ENCODE measurements at places on chromosomes 3 and 15.

- DNase-seq, result no peak
Observed at GRCh38 chr3:38368238-38368637, 21.7 kb downstream of the XYLB start.

DNA sequence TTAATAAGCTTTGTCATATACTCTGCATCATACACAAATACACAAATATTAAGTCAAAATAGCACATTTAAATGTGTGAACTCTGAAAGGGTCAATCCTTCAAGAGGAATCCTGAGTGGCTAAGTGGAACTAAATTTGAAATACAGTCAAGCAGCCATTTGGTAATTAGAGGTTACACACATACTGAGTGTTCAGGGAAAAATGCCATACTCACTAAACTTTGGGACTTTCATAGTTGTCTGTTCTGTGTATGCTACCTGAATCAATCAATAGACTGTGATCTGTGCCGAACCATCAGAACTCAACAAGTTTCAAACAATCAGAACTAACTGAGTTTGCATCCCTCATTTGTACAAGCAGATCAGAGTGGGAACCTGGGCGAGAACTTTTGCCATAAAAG, 15.3 kb downstream of the ANKRD28 start:
- no peak for DNase-seq

DNA sequence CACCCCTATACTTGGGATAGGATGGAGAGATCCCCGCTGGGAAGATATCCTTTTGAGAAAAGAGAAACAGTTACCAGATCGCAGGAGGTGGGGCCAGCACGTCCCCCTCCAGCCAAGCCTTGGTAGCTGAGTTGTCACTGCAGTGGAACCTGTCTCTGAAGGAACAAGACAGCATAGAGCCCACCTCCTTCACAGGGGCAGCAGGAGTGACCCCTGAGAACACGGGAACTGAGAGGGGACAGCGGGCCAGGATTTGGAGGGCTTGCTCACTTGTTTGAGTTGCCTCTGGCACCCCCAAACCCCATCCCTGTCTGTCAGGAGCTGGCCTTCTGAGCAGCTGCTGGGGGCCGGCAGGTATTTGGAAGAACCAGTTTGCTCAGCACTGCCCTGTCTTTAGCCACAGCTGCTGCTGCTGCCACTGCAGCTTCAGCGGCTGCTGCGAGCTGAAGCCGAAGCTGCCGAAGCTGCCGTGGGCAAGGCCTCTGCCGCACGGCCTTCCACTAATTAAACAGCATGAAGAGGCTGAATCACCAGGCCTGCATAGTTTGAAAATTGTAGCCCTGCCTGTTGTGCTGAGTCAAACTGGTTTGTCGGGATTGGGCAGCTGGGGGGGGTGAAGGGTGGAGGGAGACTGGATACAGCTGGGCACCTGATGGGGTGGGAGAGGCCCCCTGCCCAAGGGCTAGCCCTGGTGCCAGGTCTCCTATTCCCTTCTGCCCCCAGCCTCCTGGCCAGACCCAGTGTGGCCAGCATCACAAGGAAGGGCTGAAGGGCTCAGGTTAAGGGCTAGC, 4.0 kb downstream of the EPHB3 start:
- DNase-seq, result no peak

GRCh38 chr15:69031013-69032001, 16.8 kb downstream of the NOX5 start:
- DNase-seq, result peak; percentile 7

DNA sequence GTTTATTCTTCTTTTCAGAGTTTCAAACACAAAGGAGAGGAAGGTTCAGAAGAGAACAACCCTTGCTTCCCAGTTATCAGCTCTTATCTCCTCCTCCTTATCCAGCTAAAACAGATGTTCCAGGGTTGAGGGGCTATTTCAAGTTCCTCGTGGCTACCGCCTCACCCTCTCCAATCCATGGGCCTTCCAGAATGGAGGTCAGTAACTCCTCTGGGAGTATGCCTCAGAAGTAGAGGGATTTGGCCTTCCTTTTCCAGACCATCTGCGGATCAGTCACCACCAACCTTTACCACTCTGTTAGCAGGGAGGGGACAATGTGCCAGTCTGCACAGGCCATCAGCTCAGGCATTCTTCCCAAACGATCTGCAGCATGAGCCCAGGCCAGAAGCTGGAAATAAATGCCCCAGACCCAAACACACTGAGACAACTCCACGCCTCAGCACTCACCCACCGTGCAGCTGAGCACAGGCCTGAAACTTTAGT, 14.8 kb downstream of the HTR3C start:
- no peak for DNase-seq

- DNase-seq, result no peak
Observed at GRCh38 chr15:101451266-101451799, 38.2 kb downstream of the PCSK6 start.

GRCh38 chr3:141307351-141308059, 60.8 kb upstream of the ZBTB38 start:
- DNase-seq, result no peak

GRCh38 chr15:63809452-63809851, 24.3 kb downstream of the HERC1 start:
- no peak for DNase-seq

DNA sequence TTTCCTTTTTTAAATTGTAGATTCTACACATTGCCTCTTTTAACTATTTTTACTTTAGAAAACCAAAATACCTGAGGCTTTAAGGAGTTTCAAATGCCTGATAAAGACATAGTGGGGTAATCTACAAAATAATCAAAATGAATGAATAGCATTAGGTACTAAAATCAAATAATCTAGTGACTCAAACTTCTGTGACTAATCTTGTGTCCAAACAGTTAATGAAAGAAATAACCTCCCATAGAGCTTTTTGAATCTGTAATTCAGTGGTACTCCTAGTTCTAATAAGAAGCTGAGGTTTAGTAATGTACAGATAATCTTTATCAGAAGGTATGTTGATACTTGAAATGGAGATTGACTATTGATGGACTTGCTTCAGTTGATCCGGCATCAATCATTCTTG, 53.0 kb downstream of the DTWD1 start:
- no peak for DNase-seq

DNA sequence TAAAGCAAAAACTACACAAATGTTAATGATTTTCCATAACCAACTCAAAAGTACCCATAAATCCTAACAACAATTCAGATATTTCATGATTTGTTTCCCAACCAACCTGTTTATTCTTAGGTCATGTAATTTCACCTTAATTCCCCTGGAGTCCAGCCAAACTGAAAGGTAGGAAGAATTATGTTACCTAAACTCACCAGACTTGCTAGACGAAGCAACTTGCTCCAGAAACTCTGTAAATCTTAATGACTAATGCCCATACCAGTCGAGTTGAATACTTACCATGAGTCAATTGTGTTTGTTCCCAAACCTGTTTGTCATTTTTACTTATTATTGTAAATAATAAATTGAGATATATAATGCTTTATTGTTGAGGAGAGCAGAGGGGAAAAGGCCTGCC, 1030.0 kb downstream of the TBL1XR1 start:
- no peak for DNase-seq

DNA sequence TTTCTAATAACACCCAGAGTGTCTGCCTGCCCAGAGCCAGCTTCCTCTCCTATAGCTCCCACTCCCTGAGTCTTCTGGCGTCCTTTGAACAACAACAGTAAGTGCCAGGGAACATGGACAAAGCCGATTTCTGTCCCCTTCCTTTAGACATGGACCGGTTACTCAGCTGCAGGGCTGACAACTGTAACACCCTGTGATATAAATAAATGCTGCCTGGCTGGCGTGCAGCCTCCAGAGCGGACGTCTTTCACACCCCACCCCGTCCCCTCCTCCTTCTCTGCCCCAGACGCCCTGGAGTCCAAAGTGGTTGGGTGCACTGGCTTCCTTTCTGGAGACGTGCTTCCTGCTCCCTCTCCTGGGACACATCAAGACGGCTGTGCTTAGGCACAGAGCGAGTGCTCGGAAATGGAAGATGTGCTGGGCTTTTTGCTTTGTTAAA, 281.9 kb upstream of the LRRFIP2 start:
- DNase-seq, result no peak

DNA sequence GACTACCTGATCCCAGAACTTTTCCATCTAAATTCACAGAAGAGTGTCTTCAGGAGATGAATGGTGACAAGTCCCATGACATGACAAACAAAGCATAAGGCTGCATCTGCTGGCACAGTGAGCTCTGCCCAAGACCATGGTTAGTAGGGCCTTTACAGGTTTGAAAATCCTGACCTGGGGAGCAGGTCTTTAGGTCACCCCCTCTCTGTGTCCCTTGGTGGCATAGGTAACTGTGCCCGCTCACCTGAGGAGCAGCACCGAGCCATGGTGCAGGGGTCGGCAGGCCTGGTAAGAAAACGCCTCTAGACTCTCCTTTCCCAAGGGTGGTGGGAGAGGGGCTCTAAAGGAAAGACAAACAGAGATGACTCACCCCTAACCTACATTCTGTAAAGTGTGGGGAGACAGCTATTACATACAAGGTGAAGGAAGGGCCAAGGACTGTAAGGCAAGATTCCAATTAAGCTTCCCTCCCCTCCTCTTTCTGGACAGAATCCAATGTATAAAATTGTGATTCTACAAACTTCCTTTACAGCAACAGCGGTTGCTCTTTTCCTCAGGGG, 74.0 kb downstream of the SATB1 start:
- no peak for DNase-seq

DNA sequence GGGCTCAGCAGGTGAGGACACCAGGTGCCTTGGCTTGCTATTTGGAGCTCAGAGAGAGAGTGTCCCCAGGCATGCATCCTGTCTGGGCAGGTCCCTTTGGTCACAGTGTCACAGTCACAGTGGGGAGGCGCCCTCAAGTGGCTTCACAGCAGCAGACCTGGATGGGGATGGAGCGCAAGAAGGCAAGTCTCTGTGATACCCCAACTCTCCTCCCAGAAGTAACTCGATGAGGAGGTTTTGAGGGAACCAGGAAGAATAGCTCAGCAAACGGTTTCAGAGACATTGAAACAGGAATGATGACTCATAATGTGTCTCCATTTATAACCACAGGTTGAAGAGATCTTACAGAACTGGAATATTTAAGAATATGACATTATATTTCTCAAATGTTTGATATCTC, 66.5 kb upstream of the SH3GL3 start:
- no peak for DNase-seq

GRCh38 chr15:65306551-65306950, 2.1 kb downstream of the RNU5B-1 start:
- DNase-seq, result no peak

- DNase-seq, result no peak
Observed at GRCh38 chr3:71454512-71455403, 128.8 kb downstream of the FOXP1 start.
